ENCODE measurements at places on chromosomes 6 and 20.

DNA sequence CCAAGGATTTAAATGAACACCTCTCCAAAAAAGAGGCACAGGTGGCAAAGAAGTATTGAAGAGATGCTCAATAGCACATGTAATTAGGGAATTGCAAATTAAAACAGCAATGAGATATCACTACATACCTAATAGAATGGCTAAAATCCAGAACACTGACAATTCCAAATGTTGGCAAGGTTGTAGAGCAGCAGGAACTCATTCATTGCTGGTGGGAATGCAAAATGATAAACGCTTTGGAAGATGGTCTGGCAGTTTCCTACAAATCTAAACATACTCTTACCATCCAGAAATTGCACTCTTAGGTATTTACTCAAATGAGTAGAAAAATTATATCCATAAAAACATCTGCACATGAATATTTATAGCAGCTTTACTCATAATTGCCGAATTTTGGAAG, 17.0 kb downstream of the CD93 start:
- DNase-seq: no peak

DNA sequence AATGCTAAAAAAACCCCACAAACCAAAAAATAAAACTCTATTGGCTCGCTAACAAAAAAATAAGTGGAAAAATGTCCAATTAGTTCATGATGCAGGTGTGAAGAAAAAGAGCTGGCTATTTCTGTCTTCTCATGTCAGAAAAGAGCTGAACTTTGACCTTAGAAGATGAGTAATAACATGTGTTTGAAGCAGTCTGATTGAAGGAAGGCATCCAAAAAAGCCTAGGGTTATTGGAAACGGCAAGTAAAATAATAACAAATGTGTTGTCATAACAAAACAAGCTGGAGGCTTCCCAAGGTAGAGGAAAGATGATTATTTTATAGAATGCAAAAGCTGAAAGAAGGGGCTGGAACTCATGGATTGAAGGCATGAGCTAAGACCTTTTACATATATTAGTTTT, 94.4 kb upstream of the FAM184A start:
- DNase-seq: no peak

DNA sequence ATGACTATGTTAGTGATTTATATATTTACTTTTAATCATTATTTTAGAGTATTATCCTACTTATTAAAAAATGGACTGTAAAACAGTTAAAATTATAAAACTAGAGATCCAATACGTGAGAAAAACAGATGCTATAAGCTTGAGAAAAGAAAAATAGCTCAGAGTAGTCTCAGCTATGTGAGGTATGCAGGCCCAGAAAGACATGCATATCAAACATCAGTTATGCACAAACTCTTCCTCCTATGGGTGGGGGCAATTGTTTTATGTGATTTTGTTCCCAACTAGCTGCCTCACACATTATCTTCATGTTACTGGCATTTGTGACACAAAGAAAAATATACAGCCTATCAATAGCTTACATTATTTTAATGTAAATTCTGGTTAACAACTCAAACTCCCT, 28.8 kb downstream of the RARS2 start:
- no peak for DNase-seq

GRCh38 chr6:142235272-142235671, 66.5 kb upstream of the ADGRG6 start:
- no peak for DNase-seq

GRCh38 chr20:44909872-44910689, at the start of gene PABPC1L:
TSS of gene PABPC1L (plus strand) at chr20:44910060. CDS start at chr20:44910144, 84 bp downstream.
- peak; percentile 84 for DNase-seq

- no peak for DNase-seq
Observed at GRCh38 chr20:15487030-15487429, 1086.2 kb downstream of the KIF16B start.

DNA sequence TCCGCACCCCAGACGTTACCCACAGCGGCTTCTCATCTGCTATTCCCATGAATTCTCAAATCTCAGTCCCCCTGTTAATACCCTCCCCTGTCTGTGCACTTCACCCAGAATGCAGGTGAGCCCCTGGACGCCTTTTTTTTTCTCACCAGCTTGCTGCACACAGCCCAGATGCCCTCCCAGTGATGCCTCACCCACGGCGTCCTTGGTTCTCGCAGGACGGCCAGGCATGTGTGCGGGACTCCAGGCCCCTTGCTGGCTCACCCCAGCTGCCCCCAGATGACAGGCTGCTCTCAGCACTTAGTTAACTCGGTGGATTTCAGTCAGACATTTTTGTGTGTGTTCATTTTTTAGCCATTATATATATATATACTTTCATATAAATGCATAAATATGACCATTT, 25.4 kb upstream of the PI16 start:
- no peak for DNase-seq

GRCh38 chr6:50602292-50602691, 111.0 kb upstream of the TFAP2D start:
- no peak for DNase-seq
